ENCODE measurements at places on chromosomes 16 and 17.

GRCh38 chr17:81128774-81129173 is 36.5 kb upstream of the PVALEF start:
- DNase-seq, result no peak

- DNase-seq, result peak; percentile 95
These were observed 2.6 kb downstream of the CAMKK1 start for GRCh38 chr17:3890082-3890877.

GRCh38 chr17:79916991-79917901 is 78.0 kb upstream of the CBX4 start:
- DNase-seq, result no peak

DNA sequence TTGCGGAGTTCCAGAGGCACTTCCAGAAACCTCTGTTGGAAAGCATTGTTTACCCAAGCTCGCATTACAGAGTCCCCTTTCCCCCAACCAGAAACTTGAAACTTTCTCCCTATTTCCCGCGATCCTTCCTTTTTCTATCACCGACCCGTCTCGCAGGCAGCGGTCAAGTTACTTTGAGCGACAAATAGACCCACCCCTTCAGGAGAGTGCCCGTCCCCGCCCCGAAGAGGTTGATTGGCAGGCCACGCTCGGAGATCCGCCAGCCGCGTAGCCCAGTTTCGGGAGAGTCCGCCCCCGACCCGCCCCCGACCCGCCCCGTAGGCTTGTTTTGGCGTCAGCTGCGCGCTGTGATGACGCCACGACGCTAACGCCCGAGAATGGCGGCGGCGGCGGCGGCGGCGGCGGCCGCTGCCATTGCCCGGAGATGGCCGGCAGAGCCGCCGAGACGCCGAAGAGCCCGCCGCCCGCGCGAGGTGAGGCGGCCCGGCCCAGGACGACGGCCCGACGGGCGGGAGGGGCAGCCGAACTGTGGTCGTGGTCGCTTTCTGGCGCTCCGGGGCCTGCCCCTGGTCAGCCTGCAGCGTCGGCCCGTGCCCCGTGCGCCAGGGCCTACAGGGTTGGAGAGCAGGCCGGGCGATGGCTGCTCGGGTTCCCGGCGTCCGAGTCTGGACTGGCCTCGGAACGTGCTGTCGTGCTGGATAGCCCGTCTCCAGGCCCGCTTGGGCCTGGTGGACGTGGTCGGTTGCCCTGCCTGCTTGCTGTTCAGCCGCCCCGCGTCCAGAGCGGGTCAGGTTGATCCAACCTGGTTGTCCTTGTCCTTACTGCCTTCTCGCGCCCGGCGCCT is at the start of gene PSKH1:
Gene PSKH1, plus strand, starts transcription at position 356 of the 844 bp plus-strand sequence. CDS start 15,496 bp downstream, outside the sequence.
- peak; percentile 98 for DNase-seq

GRCh38 chr17:73791121-73791520 is 146.9 kb upstream of the SDK2 start:
- no peak for DNase-seq

GRCh38 chr17:32320847-32321246 is 21.1 kb downstream of the C17orf75 start:
- DNase-seq, result no peak

GRCh38 chr17:8162233-8162996 is at the start of gene VAMP2:
Gene VAMP2, minus strand, starts transcription at chr17:8162948. Its CDS starts 69 bp downstream, at chr17:8162879.
- DNase-seq, result no peak

GRCh38 chr17:68676856-68677255 is 75.7 kb upstream of the FAM20A start:
- no peak for DNase-seq

- DNase-seq, result peak; percentile 67
These were observed 8.1 kb downstream of the CTRL start for GRCh38 chr16:67923414-67924116.

DNA sequence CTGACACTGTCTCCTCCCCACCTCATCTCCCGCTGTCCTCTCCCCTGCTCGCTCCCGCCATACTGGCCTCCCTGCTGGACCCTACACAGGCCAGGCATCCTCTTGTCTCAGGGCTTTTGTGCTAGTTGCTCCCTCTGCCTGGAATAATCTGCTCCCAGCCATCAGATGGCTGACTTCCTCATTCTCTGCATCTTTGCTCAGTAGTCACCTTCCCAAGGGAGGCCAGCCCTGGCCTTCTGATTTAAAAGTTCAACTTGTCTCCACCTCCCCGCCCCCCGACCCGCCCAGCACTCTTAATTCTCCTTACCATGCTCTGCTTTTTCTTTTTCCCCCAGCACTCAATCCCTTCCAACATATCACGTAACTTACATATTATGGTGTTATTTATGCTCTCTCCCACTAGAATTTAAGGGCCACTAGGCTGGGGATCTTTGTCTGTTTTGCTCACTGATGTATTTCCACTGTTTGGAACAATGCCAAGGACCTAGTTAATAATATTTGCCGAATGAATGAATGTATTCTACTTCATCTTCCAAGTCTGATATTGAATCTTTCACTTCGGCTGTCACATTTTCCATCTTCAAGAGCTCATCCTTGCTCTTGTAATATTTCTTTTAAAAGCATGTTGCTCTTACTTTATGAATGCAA is 178.3 kb downstream of the CDK5R1 start:
- no peak for DNase-seq

DNA sequence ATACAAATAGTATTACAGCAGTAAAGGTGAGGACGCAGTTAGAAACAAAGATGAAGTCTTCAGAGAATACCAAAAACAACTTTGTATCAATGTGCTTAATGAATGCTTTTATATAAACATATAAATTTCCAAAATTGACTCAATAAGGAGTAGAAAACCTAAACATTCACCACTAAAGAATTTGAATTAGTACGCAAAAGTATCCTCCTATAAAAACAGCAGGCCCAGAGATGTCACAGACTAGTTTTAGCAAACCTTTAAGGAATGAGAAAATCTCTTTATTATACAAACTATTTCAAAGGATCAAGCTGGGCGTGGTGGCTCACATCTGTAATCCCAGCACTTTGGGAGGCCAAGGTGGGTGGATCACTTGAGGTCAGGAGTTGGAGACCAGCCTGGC is 86.2 kb downstream of the OR1D5 start:
- no peak for DNase-seq

- DNase-seq, result peak; percentile 64
These were observed 53.7 kb downstream of the SF3B3 start for GRCh38 chr16:70577256-70577698.

DNA sequence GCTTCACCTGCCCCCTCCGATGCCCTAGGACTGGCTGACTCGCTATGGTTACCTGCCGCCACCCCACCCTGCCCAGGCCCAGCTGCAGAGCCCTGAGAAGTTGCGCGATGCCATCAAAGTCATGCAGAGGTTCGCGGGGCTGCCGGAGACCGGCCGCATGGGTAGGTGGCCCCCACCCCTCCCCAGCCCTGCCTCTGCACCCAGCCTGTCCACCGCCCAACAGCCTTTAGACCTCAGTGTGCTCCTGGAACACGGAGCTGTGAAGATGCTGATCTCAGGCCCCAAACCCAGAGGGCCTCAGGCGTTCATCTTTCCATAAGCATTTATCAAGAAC is 993 bp downstream of the MMP25 start:
- DNase-seq, result no peak

- DNase-seq, result no peak
These were observed 68.8 kb upstream of the CIBAR2 start for GRCh38 chr16:85180827-85181738.

- no peak for DNase-seq
These were observed 144.3 kb upstream of the TNRC6C start for GRCh38 chr17:77814091-77814772.

DNA sequence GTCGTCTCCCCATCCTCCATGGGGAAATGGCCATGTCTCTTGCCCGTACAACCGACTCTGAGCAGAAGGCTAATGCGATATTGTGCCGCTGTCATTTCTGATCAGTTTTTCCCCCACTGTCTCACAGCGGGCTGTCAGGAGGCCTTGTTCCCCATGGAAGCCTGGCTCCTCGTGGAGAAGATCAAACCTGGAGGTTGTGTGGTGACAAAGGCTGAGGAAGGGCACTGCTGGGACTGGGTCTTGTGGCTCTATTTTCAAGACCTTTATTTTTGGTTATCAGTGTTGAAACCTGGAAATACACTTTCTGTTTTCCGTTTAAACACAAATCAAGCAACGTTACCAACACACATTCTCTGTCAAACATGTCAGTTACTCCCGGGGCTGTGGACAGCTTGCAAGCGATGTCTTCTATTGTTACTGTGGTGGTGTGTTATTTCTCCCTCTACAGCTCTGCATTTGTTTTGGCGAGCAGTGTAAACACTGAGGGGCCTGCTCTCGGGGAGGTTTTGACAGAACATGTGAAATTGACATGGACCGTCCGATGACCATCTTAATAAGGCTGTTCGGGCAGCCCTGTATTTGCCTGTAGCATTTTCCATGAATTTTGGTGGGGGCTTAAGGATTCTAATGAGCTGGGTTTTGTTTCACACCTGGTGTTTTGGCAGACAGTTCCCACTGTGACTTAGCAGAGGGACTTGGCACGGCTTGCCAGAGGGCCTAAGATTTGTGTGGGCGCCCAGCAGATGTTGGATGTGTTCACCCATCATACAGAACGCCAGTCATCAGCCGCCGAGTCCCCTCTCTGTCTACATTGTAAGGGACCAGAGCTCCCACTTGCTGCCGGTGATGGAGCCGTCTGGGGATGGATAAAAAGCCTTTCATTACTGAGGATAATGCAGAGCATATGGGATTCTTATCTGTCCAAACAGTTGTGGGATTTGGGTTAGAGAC is 12.5 kb downstream of the RBFOX1 start:
- DNase-seq, result no peak

DNA sequence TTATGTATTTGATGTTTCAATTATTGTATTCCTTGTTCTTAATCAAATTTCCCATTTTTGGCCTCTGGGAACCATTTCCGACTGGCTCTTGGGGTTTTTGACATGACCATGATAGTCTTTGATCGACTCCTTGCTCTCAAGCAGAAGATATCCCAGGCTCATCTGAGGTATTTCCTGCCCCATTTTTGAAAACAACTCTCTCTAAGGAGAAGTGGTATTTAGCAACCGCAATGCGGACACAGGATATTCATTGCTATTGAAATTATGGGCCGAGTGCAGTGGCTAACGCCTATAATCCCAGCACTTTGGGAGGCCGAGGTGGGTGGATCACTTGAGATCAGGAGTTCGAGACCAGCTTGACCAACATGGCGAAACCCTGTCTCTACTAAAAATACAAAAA is 5.5 kb downstream of the TANGO6 start:
- DNase-seq, result no peak

DNA sequence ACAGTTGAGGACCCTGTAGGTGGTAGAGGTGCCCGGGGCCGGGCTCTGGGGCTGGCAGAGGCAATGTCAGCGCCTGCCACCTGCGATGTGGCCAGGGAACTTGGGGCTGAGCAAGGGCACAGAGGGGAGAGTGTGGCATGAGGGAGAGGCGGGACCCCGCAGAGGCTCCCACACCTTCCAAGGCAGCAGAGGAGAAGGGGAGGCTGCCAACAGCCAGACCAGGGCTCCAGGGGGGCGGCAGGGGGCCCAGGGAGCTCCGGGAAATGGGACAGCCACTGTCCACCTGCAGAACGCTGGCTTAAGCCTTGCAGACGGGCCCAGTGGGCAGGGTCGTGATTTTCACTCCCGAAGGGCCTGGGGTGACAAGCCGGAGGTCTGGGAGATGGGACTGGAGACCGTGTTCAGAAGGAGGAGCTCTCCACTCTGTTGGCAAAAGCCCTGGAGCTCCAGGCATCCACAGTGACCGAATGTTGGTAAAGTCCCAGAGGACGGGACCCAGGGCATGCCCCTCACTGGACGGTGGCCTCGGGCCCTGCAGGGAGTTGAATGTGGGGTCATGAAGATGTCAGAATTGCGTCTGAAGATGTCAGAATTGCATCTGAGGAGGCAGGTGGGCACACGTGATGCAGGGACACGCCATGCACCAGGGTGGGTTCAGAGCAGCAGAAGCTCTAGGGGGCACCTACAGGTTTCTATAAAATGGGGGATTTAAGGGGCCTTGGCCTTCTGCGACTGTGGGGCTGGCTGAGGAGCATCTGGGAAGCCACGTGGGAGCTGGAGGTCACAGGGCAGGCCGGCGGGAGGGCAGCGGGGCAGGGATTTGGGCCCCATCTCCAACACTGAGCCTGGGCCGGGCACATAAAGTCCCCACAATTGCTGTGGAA is 18.6 kb downstream of the CD7 start:
- no peak for DNase-seq

- no peak for DNase-seq
These were observed 4.5 kb upstream of the MMP28 start for GRCh38 chr17:35799942-35800341.

- DNase-seq, result no peak
These were observed 7.1 kb downstream of the SGCA start for GRCh38 chr17:50172936-50173334.

DNA sequence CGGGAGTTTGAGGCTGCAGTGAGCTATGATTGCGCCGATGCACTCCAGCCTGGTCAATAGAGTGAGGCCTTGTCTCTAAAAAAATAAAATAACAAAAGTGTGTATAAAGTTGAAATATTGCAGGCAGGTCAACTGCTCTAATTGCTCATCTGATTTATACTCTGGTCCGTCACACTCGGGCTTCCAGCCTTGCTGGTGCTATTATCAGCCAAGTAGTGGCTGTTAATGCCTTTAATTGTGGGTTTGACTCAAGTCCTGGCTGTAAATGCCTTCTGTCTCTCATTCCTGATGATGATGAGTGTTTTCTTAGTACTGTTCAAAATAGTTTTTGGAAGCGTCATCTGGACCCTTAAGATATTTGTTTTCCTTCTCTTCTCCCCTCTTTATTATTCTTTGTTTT is 18.4 kb downstream of the SYT17 start:
- no peak for DNase-seq

- no peak for DNase-seq
These were observed 42.6 kb upstream of the ZNF469 start for GRCh38 chr16:88339930-88340754.

- DNase-seq, result no peak
These were observed 9.8 kb downstream of the SLC12A3 start for GRCh38 chr16:56874800-56875199.

- no peak for DNase-seq
These were observed 496.0 kb downstream of the MAF start for GRCh38 chr16:79104567-79104966.

DNA sequence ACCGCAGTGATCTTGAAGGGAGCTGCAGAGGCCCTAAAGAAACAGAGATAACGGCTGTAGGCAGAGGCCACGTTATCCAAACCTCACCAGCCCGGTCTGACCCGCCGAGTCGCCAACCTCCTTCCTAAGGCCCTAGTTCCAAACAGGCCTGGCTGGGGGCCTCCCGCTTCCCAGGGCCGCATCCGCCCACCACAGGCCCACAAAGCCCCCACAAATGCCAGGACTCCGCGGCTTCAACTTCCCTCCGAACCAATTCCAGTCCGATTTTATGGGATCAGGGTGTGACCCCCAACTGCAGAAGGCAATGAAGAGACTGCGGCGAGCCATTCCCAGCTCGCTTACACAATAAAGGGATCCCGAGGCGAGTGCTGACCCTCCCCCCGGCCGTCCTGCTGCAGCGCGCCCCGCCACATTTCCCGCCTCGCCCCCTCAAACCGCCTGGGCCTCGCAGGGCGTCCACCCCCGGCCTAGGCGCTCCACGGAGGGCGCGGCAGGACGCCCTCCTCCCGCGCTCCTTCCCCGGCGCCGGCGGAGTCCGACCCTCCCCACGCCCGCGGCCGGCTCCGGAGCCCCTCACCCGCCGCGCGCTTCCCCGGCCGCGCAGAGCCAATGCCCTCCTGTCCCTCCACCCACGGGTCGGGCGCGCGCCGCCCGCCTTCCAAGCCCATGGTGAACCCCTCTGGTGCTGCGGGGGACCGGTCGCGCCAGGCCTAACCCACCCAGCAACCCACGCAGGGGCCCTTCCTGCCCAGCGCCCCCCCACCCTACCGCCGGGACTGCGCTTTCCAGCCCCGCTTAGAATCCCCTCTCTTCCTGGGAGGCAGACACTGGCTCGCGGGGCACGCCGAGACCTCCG is 926 bp downstream of the MYH10 start:
- peak; percentile 68 for DNase-seq

Measured in suprapubic skin (tissue), 4 donors.